ENCODE measurements at places on chromosomes 11 and 22.

- no peak for DNase-seq
These were observed 61.8 kb downstream of the SGSM3 start for GRCh38 chr22:40432157-40432556.

DNA sequence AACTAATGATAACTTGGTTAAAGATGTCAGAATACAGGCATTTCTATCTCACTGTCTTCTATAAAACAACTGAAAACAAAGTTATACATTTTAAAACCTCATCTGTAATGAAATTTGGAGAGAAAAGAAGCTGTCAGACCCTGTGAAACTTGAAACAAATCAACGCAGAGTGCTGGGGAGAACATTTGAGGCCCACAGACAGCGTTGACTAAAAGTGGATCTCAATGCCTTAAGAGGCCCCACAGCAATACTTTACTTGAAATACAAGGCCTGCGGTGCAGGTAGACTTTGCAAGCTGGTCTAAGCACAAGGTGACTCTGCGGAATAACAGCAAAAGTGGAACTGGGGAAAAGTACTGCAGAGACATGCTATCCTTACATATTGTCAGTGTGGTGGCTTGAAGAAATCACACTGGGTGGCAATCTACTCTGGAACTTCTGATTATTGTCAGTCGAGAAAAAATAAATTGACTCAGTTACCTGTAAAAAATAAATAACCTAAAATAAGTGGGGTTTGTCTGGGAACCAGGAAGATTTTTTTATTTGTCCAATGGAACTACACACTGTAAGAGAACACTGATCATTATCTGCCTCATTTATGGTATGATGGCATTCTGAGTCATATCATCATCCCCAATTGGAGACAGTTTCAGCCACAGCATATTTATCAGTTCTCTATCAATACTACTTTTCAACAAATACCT, 138.9 kb downstream of the LUZP2 start:
- no peak for DNase-seq

GRCh38 chr11:93526641-93527583, 16.3 kb downstream of the SMCO4 start:
- DNase-seq: no peak

DNA sequence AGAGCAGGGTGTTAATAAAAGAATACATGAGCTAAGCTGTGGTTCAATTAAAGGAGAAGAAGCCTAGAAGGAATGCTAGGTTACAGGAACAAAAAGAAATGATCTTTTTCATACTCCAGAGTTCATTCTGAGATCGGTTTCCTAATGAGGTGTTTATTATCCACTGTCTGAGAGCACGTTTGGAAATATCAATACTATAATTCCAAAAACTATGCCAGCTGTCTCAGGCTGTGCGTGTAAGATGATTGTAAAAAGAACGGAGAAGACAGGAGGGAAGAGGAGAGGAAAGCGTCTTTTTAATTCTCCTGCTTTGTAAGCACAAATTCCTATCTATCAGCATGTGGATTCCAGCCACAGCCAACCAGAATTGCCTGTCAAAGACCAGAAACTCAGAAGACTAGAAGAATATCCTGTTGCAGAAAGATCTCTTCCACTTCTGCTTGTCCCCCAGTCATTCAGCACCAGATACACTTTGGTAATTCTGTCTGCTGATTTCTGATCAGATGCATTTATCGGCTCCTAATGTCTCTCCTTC, 25.7 kb downstream of the APOL5 start:
- no peak for DNase-seq

- DNase-seq: no peak
These were observed 2.3 kb downstream of the ANO9 start for GRCh38 chr11:439315-440064.

DNA sequence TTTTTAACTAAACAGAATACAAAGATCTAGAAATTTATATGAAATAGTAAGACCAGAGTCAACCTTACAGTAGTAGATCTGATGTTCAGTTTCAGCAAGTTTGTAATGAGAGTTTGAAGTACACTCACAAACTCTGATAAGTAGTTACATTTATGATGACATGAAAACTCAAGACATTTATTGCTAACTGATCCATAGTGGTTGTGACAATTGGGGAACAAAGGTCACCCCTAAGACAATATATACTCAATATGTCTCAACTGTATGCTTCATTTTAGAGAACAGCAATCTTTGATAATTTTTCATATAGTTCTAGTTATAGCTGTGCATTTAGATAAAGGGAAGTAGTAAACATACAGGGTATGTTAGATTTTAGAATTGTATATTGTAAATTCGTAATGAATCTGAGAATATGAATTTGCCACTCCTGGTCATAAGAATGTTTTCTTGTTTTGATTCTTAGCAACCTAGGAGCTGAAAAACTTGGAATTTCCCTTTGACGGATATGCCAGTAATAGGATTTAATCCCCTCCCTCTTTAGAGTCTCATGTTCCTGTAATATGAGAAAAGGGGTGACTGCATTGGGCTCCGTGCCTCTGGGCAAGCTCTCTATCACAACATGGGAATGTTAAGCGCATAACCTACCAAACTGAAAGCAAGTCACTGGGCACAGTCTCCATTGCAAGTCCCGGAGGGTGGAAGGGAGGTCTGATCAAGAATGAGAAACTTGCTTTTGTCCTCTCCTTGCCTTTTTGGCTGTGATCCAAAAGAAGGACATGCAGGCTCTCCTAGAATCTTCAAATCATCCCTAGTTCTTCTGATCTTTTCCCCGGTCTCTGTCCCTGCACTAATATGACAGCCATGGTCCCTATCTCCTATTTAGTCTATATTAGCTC, 11.4 kb downstream of the OR10D3 start:
- no peak for DNase-seq

GRCh38 chr11:112156956-112157766, 6.7 kb downstream of the IL18 start:
- DNase-seq: no peak

GRCh38 chr11:116478669-116479668, 293.8 kb downstream of the BUD13 start:
- DNase-seq: no peak

DNA sequence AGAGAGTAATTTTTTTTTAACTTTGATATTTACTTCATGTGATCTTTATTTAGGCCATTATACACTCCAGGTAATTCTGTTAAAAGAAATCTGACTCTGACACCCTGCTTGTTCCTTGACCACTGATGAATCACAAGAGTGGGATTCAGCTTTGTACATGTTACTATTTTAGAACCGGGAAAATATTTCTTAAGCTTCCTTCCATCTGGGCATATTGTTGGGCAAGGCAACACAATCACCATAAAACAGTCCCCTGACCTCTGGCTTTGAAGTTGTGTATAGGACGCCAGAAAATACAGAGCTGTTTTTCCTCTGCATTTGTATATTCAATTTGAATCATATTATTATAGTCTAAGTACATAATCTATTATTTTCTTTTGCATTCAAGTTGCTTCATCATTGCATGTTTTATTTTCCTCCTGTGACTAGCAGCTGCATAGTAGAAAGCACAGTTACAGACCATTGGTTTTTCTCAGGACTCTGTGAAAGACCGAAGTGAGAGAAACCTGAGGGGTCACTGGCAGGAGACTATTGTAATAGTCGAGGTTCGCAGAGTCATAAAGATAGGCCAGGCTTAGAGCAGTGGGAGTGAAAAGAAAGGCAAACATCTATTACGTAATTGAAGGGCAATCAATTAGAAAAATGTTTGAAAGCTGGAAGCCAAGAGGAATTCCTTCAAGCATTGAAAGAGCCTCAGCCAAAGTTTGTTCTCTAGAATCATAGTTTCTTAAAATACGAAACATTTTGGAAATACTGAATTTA, 51.8 kb upstream of the SLC36A4 start:
- no peak for DNase-seq

DNA sequence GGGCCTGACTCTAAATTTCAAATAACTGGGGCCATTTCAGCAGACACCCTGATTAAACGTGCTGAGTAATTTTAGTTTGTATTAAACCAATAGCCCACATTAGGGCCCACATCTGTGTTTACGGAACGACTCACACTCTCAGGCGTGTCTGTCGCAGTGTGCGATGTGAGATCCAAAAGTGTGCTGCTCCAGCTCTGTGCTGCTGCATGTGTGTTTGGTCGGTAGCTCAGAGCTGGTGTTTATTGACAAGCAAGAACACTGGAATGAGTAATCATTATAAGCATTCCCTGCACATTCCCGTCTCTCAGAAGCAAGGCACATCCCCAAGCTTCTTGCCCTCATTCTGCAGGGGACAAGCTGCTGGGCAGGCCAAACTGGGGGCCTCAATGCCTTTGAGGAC, 7.8 kb downstream of the OPCML start:
- DNase-seq: no peak

- no peak for DNase-seq
These were observed 110.6 kb downstream of the NECTIN1 start for GRCh38 chr11:119618208-119618909.

GRCh38 chr11:72985645-72986044, 156.5 kb downstream of the FCHSD2 start:
- DNase-seq: no peak

DNA sequence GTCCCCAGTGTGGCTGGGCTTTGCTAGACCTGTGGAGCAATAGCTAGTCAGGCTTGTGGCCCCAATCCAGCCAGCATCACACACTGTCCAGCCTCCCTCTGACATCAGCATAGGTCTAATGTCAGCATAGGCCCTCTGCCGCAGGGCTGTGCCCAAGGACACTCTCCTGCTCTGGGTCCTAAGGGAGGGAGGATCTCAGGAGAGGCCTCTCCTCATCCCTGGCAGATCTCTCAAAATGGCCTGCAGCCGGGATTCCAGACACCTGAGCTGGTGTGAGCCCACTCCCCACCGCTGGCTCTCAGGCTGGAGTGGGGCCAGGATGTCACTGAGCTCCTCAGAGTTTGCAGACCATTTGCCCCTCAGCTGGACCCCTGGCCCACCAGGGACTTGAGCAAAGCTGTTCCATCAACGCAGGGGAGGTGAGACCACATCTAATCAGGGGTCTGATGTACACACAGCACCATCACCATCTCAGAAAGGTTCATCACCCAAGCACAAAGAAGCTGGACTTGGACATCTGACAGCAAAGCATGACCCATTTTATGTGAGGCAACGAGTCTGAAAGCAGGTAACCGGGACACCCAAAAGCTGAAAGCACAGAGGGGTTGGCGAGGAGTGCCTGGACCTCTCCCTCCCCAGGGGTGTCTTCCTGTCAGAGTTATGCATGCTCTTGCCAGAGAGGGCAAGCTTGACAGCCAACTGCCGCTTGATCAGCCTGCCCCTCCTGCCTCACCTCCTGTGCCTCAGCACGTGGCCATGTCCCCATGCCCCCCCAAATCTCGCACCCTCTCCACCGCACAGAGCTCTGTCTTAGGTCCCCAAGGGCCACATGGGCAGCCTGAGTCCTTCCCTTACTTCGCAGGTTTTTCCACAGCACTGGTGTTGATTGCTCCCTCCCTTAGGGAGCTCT, 69.7 kb upstream of the SEPTIN5 start:
- no peak for DNase-seq

DNA sequence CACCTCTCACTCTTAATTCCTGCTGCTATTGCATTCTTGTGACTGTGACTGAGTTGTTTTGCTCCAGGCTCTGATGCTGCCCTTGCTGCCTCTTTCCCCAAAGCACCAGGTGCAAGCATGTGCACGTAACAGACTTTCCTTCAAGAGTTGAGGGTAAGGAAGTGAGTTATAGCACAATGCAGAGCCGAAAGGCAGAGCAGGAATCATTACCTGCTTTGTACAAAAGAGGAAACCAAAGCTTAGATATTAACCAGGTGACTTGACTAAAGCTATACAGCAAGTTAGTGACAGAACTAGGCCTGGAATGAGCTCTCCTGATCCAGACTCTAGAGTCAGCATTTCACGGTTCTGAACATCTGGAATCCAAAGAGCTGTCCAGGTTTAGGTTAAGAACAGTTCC, 33.6 kb downstream of the NEU3 start:
- DNase-seq: no peak

DNA sequence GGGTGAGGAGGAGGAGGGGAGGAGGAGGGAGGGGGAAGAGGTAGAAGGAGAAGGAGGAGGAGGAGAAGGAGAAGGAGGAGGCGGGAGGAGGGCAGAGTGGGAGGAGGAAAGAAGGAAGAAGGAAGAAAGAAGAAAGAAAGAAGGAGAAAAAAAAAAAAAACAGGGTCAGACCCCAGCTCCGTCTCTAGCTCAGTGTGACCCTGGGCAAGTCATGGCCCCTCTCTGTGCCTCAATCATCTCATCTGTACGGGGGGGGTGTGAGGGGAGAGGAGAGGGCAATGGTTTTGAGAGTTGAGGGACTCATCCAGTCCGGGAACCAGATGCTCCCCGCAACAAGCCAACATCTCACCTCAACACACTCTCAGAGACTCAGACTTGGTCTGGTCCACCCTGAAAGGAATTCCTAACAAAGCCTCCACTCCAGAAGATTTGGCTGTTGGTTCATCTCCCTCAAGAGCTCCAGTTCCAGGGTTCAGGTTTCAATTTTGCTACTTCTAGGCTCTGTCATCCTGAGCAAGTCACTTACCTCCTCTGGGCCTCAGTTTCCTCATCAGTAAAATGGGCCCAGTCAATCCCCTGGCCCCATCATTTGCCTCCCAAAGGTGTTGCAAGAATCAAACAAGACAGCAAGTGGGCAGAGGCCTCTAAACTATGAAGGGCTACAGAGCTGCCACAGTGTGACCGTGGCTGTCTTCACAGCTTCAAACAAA, 7.7 kb downstream of the CARD10 start:
- DNase-seq: no peak

DNA sequence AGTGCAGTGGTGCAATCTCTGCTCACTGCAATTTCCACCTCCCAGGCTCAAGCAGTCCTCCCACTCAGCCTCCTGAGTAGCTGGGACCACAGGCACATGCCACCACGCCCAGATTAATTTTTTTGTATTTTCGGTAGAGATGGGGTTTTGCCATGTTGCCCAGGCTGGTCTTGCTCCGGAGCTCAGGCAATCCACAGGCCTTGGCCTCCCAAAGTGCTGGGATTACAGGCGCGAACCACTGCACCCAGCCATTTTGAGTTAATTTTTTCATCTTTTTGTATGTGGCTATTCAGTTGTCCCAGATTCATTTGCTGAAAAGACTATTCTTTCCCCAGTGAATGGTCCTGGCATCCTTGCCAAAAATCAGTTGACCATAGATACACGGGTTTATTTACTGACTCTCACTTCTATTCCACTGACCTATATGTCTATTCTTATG, 63.6 kb downstream of the MAPK1 start:
- DNase-seq: no peak

DNA sequence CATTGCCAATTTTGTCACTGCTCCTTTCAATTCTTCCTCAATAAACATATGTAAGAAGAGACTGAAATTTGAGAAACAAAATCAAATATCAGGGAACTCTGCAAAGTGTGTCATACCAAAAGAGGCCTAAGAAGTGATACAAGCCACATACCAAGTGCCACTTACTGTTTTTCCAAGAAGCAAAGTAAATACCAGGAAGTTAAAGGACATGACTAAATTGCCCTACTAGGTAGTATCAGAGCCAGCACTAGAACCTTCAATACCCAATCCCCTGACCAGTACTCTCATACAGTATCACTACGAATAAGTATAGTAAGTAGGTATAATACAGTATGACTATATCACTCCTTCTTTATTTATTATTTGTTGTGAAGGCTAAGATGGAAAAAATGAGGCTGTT, 13.6 kb downstream of the MAML2 start:
- DNase-seq: no peak

GRCh38 chr11:69696749-69697468, 6.9 kb downstream of the FGF19 start:
- DNase-seq: no peak

- no peak for DNase-seq
These were observed 290.7 kb upstream of the FOLH1 start for GRCh38 chr11:49499117-49499516.

Measured in GM12892 (cell line).